ENCODE measurements at places on chromosomes 7 and 10.

GRCh38 chr10:95518455-95519452, 42.4 kb downstream of the SORBS1 start:
- no peak for DNase-seq

- DNase-seq = no peak
Measured at GRCh38 chr10:117131376-117132327, 6.4 kb downstream of the VAX1 start.

- no peak for DNase-seq
Measured at GRCh38 chr10:33189363-33189762, 145.1 kb downstream of the NRP1 start.

GRCh38 chr10:78441694-78442093, 408.0 kb downstream of the RPS24 start:
- DNase-seq = no peak

- no peak for DNase-seq
Measured at GRCh38 chr7:30114536-30115238, 20.1 kb upstream of the MTURN start.

GRCh38 chr7:77442636-77443035, 26.5 kb upstream of the GSAP start:
- DNase-seq = no peak

DNA sequence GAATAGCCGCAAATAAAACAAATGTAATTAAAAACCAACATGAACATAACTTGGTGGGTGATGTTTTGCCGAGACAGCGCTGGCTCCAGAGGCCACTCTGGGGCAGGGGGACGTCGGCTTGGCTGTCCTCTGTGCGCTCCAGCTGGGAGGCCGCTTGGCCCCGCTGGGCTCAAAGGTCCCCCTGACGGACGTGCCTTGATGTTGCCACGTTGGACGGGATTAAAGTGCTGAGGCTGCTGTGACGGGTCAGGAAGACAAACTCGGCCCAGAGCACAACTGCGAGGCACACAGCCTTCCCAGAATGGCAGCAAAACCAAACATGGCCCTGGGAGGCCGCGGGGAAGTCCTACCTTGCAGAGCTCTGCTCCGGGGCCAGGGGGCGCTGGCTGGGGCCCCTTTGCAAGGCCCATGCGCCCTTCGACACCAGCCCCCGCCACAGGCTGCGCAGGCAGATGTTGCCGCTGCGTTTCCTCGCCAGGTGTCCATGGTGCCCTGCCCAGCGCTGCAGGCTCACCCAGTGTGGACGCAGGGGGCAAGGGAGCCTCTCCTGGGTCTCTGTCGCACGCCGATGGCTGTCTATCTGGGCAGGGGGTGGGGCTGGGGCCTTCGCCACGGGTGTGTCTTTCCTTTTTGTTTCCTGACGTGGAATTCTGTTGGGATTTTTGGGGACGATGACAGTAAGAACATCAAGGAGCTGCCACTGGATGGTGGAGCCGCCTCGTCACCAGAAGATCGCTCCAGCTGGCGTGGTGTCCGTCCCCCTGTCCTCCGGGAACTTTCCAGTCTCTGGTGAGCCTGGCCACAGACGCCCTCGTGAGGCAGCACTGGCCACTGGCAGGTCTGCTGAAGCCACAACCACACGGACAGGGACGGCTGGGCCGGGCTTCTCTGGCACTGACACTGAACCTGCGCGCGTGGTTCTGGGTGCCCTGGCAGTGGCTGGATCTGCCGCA, 99.6 kb upstream of the DIP2C start:
- no peak for DNase-seq

DNA sequence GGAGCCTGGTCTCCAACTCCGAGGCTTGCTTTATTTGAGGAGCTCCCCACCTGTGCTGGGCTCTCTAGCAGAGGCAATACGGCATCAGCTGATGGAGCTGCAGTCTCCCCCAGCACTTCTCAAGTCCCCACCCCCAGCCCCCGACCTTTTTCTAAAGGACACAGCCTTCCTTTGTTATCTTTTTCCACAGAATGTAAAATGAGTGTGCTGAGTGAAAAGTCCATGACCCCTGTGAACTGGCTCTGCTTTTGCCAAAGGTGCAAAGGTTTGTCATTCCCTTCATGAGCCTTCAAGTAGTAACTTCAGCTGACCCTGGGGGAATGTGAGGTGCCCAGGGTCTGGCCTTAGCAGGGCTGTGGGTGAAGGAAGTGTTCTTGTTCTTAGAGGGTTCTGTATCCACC, 25.5 kb downstream of the LRRC4 start:
- DNase-seq = no peak

- DNase-seq = no peak
Measured at GRCh38 chr7:109964780-109965179, 1126.1 kb upstream of the LRRN3 start.

GRCh38 chr7:98250789-98251188, 1.2 kb downstream of the TECPR1 start:
- DNase-seq = peak; percentile 13

- no peak for DNase-seq
Measured at GRCh38 chr10:44949915-44950314, 9.7 kb upstream of the RASSF4 start.

GRCh38 chr10:75889051-75889450, 457.6 kb downstream of the LRMDA start:
- no peak for DNase-seq

- DNase-seq = no peak
Measured at GRCh38 chr7:43952028-43952427, 25.8 kb downstream of the UBE2D4 start.

DNA sequence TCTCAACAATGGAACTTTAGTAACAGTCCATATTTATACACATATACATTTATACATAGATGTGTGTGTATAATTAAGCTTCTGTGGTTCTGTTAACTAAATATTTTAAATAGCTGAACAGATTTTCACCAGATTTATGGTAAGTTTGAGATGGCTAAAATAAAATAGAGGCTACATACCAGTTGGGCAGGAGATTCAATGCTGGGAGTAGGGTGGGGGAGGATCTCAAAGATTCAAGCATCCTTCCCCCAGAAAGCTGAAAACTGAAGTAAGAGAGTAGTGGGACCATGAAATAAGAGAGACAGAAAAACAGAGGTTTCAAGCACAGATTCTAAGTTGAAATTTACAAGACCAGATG, 14.0 kb downstream of the LRRC17 start:
- DNase-seq = no peak

DNA sequence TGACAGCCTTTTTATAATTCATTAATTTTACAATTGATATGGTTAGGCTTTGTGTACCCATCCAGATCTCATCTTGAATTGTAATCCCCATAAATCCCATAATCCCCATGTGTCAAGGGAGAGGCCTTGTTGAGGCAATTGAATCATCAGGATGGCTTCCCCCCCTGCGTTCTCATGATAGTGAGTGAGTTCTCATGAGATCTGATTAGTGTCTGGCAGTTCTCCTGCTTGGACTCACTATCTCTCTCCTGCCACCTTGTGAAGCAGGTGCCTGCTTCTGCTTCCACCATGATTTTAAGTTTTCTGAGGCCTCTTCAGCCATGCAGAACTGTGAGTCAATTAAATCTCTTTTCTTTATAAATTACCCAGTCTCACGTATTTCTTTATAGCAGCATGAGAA, 165.7 kb upstream of the GNAI1 start:
- DNase-seq = no peak

GRCh38 chr10:44427479-44427878, 42.6 kb upstream of the CXCL12 start:
- DNase-seq = no peak

DNA sequence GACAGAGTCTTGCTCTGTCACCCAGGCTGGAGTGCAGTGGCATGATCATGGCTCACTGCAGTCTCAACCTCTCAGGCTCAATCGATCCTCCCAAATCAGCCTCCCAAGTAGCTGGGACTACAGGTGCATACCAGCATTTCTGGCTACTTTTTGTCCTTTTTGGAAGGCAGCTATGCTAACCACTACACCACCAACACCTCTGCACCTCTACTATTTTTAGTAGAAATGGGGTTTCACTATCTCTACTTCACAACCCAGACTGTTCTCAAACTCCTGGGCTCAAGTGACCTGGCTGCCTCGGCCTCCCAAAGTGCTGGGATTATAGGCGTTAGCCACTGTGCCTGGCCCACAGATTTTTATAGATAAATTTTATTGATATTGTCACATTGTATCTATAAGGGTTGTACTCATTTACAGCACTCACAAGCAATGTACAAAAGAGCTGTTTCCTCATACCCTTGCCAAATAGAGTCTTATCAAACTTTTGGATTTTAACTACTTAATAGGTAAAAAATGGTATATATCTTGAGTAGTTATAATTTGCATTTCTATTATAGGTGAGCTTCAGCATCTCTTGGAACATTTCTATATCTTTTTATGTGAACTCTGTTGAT, 23.7 kb downstream of the PRR15 start:
- no peak for DNase-seq

- no peak for DNase-seq
Measured at GRCh38 chr10:60237977-60238758, 151.5 kb downstream of the ANK3 start.

GRCh38 chr10:3064423-3064822, 2.9 kb upstream of the PFKP start:
- DNase-seq = no peak

GRCh38 chr7:123916240-123916724, 8.8 kb upstream of the SPAM1 start:
- DNase-seq = no peak

GRCh38 chr7:55534262-55534915, 37.9 kb downstream of the VOPP1 start:
- peak; percentile 56 for DNase-seq

- DNase-seq = no peak
Measured at GRCh38 chr7:118040562-118040961, 143.4 kb upstream of the LSM8 start.

DNA sequence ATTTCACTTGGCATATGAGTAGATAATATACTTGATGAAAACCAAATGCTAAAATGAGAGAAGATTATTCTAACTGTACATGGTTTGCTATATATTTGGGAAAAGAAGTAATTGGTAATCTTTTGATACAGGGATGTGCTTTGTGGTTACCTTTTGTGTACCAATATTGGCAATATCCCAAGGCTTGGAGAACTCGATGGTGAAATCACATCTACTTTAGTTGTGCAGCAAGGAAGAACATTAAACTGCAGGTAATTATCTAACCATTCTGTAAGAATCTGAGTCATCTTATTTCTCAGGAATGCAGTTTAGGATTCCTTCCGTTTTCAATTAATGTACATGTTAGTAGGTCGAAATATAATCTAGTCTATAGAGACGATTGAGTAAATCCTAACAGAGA, 64.1 kb downstream of the SRI start:
- DNase-seq = no peak

DNA sequence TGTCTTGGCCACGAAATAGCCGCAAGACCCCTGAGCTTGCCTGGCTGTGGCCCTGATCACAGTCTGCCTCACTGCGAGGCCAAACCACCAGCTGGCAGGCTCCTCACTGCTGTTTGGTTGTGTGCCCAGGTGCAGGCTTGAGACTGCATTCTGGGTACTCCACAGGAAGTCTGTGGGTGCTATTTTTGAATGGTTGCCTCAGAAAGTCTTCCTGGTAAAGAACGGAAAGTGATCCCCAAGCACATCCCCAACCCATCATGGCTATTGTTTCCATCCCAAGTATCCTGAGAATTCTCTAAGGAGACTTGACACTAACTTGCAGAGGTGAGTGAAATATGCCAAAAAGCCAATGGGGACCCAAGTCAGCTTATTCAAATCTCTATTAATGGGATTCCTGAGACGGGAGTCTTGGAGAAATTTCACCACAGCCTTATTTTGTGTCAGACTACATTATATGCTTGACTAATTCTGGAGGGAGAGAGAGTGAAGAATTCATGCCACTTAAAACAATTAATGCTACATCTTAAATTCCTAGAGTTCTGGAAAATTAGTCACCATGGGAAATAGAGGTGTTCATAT, 170.9 kb downstream of the RAMP3 start:
- no peak for DNase-seq

DNA sequence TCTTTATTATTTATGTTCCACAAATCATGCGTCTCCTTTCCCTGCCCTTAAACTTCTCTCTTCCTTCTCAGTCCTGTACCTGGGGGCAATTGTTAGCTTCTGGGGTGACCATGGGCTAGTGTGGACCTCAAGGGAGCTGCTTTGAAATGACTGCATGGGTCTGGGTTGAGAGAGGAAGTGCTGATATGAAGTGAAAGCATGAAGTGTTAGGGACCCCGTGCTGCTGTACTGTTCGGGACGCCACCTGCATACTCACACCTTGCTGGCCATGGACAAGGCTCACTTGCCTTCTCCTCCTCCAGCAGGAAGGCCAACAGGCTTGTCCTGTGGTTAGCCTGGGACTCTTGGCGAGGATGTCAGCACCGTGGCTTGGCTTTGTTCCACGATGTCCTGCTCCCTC, 56.7 kb downstream of the MTPN start:
- DNase-seq = no peak

Data from activated T-helper 1 cell treated with anti-CD3 and anti-CD28 coated beads, Interleukin-2, amount 50 U/mL, for 16 hours (primary cell).